ENCODE measurements at places on chromosomes 1 and 21.

GRCh38 chr1:112502826-112503225, 5.9 kb upstream of the WNT2B start:
- DNase-seq = no peak

DNA sequence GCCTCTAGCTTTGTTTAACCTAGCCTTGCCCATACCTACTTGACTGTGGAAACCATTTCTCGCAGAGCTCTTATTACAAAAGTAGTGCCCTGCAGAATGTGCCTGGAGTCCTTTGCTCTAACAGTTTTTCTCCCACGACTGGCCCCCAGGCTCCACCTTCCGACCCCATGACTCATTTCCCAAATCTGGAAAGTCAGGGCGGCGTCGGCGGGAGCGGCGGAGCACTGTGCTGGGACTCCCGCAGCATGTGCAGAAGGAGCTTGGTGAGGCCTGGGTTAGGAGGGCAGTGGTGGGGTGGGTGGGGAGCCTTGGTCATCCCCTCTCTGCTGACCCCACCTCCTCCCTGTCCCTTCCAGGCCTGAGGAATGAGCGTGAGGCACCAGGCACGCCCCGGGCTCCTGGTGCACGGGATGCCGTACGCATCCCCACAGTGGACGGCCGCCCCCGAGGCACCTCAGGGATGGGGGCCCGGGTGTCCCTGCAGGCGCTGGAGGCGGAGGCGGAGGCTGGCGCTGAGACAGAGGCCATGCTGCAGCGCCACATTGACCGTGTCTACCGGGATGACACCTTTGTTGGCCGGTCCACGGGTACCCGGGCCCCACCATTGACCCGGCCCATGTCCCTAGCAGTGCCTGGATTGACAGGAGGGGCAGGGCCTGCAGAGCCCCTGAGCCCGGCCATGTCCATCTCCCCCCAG, 47.5 kb downstream of the YARS1 start:
- no peak for DNase-seq

DNA sequence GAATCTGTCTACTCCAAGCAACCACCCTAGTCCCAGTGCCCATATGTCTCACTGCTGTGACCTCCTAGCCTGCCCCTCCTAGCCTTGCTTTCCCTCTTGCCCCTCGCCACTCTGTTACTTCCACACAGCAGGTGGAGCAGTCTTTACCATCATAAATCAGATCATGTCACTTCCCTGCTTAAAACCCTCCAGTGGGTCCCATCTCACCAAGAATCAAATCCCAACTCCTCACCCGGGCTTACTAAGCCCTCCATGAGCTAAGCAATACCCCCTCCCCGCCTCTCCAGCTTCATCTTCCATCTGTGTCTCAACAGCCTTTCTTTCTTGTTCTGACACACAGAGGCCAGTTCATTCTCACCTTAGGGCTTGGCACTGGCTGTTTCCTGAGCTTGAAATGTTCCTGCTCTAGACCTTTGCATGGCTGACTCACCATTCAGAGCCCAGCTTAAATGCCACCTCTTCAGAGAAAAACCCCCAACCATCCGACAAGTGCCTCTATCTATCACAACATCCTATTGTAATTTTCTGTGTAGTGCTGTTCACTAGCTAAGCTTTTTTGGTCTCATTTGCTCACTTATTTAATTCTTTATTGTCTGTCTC, 22.3 kb downstream of the KNCN start:
- DNase-seq = no peak

DNA sequence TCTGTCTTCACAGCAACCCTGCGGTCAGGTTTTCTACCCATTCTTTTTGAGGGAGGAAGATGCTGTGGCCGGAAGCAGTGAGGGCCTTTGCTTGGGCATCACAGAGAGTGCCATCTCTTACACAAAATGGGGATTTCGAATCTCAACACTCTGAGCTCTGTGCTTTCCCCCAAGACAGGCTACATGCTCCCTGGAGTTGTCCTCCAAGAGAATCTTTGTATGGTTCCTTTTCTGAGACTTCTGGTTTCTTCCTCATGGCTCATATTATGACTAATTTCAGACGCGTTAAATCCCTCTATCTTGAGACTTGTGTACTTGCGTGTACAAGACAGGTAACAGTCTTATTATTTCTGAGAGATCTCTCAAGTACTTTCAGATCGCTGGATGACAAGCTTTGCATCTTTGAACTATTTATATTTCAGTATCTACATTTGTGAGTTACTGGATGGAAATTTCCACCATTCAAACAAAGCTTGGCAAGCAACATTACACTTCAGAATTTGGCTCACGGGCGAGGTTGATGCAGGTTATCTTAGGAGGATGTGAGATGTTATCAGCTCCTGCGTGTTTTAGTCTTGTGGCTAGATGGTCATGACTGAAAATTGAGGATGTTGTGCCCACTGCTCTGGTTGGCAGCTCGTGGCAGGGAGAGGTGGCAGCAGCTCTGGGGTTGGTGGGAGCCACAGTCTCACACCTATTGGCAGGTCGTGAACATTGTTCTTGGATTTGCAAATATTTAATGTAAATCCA, 19.4 kb downstream of the ABCG1 start:
- peak; percentile 46 for DNase-seq

- DNase-seq = peak; percentile 69
These were observed at the start of gene TTC22 for GRCh38 chr1:54800899-54801759. TTC22 (minus strand) TSS chr1:54801323; CDS start chr1:54801163, 160 bp downstream.

DNA sequence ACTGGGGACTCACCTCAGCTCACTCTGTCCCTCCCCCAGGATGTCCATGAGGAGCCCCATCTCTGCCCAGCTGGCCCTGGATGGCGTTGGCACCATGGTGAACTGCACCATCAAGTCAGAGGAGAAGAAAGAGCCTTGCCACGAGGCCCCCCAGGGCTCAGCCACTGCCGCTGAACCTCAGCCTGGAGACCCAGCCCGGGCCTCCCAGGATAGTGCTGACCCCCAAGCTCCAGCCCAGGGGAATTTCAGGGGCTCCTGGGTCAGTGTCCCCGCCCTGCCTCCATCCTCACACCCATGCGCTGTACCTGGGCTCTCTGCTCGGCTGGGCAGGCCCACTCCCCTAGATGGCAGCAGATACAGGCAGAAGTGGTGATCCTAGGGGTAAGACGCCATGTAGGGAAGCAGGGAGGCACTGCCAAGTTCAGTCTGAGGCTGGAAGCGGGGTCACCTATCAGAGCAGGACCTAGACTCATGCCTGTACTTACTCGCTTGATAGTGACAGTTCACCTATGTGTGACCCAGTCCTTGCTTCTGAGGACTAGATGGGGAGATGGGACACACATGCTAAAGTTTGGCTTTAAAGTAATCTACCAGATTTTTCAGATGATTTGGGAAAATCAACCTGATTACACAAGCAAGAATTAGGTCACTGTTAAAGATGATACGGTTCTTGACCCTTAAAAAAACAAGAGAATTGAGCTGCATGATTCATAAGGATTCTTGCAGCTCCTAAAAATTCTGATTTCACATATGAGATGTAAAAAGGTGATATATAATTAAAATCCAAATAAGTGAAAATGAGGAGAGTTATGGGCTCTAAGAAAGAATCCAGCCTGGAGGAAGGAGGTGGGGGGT, 38.7 kb downstream of the ETNK2 start:
- no peak for DNase-seq

GRCh38 chr1:59879574-59879973, 47.0 kb downstream of the CYP2J2 start:
- no peak for DNase-seq

GRCh38 chr21:38631206-38631605, 132.9 kb upstream of the ERG start:
- DNase-seq = no peak

DNA sequence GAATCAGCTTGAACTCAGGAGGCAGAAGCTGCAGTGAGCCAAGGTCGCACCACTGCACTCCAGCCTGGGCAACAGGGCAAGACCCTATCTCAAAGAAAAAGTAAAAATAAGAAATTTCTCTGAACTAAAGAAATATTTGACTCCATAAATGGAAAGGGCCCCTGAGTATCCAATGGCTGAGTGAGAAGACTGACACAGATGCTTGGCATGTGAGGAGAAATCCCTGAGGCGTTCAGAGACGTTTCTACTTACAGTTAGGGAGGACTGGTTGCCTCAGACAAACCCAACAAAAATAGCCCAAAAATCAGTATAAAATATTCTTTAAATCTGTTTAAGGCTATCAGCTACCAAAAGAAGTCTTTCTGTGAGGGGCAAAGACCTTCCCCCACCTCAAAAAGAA, 3.0 kb upstream of the SUMO3 start:
- no peak for DNase-seq

GRCh38 chr1:212484701-212485570, 52.2 kb downstream of the NENF start:
- DNase-seq = no peak

DNA sequence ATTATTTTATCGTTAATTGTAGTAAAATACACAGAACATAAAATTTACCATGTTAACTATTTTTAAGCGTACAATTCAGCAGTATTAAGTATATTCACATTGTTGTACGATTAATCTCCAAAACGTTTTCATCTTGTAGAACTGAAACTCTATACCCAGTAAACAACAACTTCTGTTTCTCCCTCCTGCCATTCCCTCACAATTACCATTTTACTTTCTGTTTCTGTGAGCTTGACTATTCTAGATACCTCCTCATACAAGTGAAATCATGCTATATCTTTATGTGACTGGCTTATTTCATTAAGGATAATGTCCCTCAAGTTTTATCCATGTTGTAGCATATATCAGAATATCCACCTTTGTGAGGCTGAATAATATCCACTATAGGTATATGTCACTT, 156.8 kb downstream of the ST6GALNAC3 start:
- no peak for DNase-seq

DNA sequence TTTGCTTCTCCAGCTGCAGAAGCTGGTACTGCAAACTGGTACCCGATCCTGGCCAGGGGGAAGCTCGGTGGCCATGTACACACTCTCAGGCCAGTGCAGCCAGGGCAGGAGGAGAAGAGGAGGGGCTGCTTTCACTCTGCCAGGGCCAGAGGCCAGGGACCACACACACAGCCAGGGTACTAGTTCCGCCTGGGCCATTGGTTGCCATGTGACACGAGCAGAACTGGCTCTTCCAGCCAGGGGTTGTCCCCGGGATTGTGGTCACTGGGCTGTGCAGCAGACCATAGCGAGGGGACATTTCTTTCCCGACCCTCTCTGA, 3.7 kb upstream of the SHISAL2A start:
- no peak for DNase-seq

DNA sequence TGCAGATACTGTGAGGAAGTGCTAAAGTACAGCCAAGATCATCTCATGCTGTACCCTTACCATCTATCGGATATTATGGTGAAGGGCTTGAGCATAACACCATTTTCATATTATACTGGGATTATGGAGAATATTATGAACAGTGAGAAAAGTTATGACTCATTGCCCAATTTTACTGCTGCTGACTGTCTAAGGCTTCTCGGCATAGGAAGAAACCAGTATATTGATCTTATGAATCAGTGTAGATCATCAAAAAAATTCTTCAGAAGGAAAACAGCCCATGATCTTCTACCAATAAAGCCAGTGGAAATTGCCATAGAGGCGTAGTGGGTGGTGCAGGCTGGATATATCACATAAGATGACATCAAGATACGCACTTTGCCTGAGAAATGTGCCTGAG, 47.7 kb downstream of the PPIAL4G start:
- no peak for DNase-seq

- DNase-seq = no peak
These were observed 3.3 kb upstream of the AGT start for GRCh38 chr1:230717251-230717650.

- DNase-seq = no peak
These were observed 203.7 kb upstream of the C1orf87 start for GRCh38 chr1:60277269-60277668.

DNA sequence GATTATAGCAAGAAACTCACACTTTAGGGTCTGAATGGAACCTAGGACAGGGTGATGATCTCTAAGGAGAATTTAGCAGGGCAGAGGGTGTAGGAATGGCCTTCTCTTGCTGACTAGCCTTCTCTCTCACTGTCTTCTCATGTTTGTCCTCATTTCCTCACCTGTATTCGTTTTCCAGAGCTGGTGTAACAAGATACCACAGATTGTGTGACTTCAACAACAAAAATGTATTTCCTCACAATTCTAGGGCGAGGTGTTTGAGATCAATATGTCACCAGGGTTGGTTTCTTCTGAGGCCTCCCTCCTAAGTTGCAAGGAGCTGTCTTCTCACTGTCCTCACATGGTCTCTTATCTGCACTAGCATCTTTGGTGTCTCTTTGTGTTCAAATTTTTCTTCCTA, 177.9 kb upstream of the C1orf87 start:
- DNase-seq = no peak

DNA sequence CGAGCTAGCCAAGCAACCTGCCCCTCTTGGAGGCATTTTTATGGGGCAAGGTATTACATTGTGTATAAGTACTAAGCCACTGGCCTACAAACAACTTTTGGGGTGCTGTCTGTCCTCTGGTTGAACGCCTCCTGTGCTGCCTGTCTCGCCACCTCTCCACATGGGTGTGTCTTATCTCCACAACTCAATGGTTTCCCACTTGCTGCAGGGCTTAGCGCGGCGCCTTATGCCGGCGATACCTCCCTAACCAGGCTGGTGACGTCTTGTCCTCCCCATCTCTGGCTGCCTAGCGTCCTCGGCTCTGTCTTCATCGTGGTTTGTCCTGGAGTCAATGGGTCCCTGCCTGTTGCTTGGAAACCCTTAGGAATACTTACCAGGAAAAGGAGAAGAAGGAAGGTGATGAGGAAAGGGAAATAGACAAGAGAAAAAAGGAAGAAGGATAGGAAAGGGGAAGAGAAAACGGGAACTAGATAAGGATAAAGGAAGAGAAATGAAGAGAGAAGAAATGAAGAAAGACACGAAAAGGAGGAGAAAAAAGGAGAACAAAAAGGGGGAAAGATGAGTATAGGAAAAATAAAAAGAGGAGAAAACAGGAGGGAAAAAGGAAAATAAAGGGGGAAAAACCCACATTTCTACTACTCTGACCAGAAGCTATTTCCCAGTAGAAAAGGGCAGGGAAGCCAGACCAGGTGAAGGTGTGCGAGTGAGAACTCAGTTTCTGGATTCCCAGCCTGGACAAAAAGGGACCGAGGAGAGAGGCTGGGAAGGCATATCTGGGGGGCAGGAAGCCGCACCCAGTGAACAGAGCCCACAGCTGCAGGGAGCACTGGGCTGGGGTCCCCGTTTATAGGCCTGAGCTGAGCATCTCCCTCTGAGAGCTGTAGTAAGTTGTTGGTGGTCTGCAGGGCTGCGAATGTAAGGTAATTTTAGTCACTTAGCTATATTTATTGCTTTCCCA, 86.2 kb downstream of the CLIC6 start:
- no peak for DNase-seq

GRCh38 chr1:158371188-158371953, 17.7 kb downstream of the CD1E start:
- no peak for DNase-seq

DNA sequence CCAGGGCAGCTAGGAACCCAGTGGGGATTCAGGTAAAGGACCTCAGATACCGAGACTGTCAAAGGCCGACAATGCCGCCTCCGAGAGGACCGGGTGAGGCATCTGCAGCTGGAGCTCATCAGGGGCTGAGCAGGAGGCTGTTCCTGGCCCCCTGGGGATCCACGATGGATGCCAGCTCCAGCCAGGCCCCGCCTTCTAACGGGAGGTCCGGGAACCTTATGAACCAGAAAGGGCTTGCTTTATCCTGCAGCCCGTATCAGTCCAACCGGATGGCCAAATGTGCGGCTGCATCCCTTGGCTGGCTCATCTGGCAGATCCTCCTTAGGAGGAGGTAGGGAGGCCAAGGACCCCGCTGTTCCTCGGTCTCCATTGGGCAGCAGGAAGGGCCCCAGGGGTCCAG, 32.0 kb downstream of the SLC45A1 start:
- DNase-seq = no peak

- no peak for DNase-seq
These were observed 62.0 kb upstream of the ABCG1 start for GRCh38 chr21:42156690-42157605.

Measured in activated effector memory CD4-positive, alpha-beta T cell treated with Interleukin-2 at 50 U/mL for 16 hours (primary cell).